Pancreas (tissue), 10 donors: ENCODE measurements at places on chromosomes 6 and 20. TPM values are rescaled to one million over a fixed set of nuclear protein-coding genes. Genes with fewer than 3 reads are reported as not detected.

GRCh38 chr6:2314641-2315040 is 69.2 kb upstream of the GMDS start:
- no peaks in the 10 kb centered on the region for H3K4me1 ChIP-seq
- no peak overlapping the region for H3K27ac ChIP-seq
- DNase-seq: no peak
- H3K36me3 ChIP-seq: no peaks in the 10 kb centered on the region
- no peaks in the 10 kb centered on the region for H3K27me3 ChIP-seq

GRCh38 chr20:62677678-62678077 is 31.0 kb upstream of the NTSR1 start:
- H3K4me3 ChIP-seq: no peak overlapping the region
- no peaks in the 10 kb centered on the region for H3K27me3 ChIP-seq
- DNase-seq: no peak
- no peaks in the 10 kb centered on the region for H3K36me3 ChIP-seq
- H3K4me1 ChIP-seq: no peaks in the 10 kb centered on the region

GRCh38 chr6:38483526-38483925 is 156.2 kb downstream of the BTBD9 start:
- no peak overlapping the region for H3K27ac ChIP-seq
- H3K4me3 ChIP-seq: no peak overlapping the region
- H3K4me1 ChIP-seq: no peaks in the 10 kb centered on the region
- no peaks in the 10 kb centered on the region for H3K27me3 ChIP-seq
- DNase-seq: no peak

The COX7A2 gene
- polyA plus RNA-seq: 214 TPM

DNA sequence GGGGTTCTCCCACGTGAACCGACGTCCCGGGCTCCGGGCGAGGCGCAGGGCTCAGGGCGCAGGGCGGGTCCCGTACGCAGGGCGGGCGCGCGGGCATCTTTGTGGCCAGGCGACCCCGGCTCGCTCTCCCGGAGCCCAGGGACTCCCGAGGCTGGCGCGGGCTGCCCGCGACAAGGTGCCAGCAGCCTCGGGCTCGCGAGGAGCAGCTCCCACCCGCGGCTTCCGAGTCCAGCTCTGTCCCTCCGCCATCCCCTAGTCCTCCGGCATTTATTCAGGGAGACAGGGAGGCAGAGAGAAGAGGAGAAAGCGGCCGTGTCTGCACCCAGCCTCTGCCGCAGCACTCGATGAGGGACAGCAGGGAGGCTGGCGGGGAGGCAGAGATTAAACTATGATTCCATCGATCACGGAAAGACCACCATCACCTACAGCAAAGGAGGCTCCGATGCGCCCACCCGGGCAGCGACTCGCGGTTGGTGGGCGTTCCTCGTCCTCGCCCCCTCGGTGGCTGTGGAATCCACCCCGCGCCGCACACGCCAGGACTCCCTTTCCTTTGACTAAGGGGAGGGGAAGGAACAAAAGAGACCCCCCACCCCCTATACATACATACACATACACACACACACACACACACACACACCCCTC is 1.1 kb downstream of the RGS17 start:
- peak overlapping the region; percentile 67 for H3K27ac ChIP-seq
- H3K4me3 ChIP-seq: peak overlapping the region; percentile 59
- no peaks in the 10 kb centered on the region for H3K27me3 ChIP-seq

The ASF1A gene
- 8.3 TPM for polyA plus RNA-seq

- DNase-seq: no peak
- H3K27ac ChIP-seq: no peak overlapping the region
- H3K4me1 ChIP-seq: no peaks in the 10 kb centered on the region
- no peaks in the 10 kb centered on the region for H3K36me3 ChIP-seq
- no peak overlapping the region for H3K4me3 ChIP-seq
These were observed 10.8 kb upstream of the ECT2L start for GRCh38 chr6:138785079-138785478.

The ID1 gene
- polyA plus RNA-seq: 50.9 TPM

The PRSS35 gene
- polyA plus RNA-seq: 0.31 TPM

The CYP21A2 gene
- 2.7 TPM for polyA plus RNA-seq

The PDE10A gene
- 5.7 TPM for polyA plus RNA-seq

The SLC22A2 gene
- not detected for polyA plus RNA-seq

- no peaks in the 10 kb centered on the region for H3K27me3 ChIP-seq
- DNase-seq: no peak
- H3K4me1 ChIP-seq: no peaks in the 10 kb centered on the region
- H3K36me3 ChIP-seq: no peaks in the 10 kb centered on the region
- H3K27ac ChIP-seq: no peak overlapping the region
- H3K4me3 ChIP-seq: no peak overlapping the region
These were observed 320.7 kb upstream of the JARID2 start for GRCh38 chr6:14925025-14925698.

DNA sequence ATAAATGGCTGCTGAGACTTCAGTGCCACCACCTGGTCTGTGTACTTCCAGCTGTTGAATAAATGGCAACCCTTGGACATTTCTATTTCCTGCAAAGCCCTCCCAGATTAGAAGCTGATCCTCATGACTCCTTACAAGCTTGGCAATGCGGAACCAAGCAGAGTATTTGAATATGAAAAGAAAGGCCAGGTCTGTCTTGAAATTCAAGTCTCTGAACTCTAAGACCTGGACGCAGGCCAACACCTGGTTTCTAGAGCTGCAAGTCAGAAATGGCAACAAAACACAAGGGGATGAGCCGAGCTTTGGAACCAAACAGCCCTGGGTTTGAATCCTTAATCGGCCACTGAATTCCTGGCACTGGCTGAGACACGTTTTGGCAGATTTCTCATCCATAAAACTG is 353.4 kb downstream of the PTPRT start:
- H3K27me3 ChIP-seq: no peaks in the 10 kb centered on the region
- H3K27ac ChIP-seq: no peak overlapping the region
- H3K36me3 ChIP-seq: no peaks in the 10 kb centered on the region
- H3K4me3 ChIP-seq: no peak overlapping the region

GRCh38 chr6:1123386-1124375 is 188.2 kb upstream of the FOXQ1 start:
- H3K27me3 ChIP-seq: no peaks in the 10 kb centered on the region
- H3K36me3 ChIP-seq: no peaks in the 10 kb centered on the region
- H3K4me1 ChIP-seq: no peaks in the 10 kb centered on the region
- H3K4me3 ChIP-seq: no peak overlapping the region
- DNase-seq: no peak

- H3K27ac ChIP-seq: no peak overlapping the region
- no peak overlapping the region for H3K4me3 ChIP-seq
- H3K36me3 ChIP-seq: no peaks in the 10 kb centered on the region
- no peaks in the 10 kb centered on the region for H3K27me3 ChIP-seq
- DNase-seq: no peak
- H3K4me1 ChIP-seq: no peaks in the 10 kb centered on the region
These were observed 1.9 kb downstream of the HEBP2 start for GRCh38 chr6:138405816-138406413.

The PKHD1 gene
- polyA plus RNA-seq: 6.4 TPM

- no peaks in the 10 kb centered on the region for H3K4me1 ChIP-seq
- DNase-seq: no peak
- no peak overlapping the region for H3K27ac ChIP-seq
- H3K4me3 ChIP-seq: no peak overlapping the region
- H3K36me3 ChIP-seq: no peaks in the 10 kb centered on the region
- H3K27me3 ChIP-seq: no peaks in the 10 kb centered on the region
These were observed 103.0 kb upstream of the KCNK16 start for GRCh38 chr6:39425346-39426072.

DNA sequence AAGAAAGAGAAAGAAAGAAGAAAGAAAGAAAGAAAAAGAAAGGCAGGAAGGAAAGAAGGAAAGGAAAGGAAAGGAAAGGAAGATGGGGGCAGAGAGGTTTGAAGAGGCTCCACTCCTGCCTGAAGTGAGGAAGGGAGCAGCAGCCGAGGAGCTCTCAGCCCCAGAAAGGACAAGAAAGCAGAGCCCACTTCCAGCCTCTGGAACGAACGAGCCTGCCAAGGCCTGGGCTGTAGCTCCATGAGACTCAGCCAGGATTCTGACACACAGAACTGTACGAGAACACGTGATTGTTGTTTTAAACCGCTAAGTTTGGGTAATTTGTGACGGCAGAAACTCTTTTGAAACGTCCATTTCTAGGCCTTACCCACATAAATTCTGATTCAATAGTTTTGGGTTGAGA is 69.5 kb downstream of the TTLL2 start:
- peaks cover 3% of the 10 kb centered on the region for H3K4me1 ChIP-seq
- no peak for DNase-seq
- H3K27me3 ChIP-seq: no peaks in the 10 kb centered on the region
- H3K27ac ChIP-seq: no peak overlapping the region

The UBE2C gene
- polyA plus RNA-seq: 0.61 TPM

- DNase-seq: peak; percentile 84
- H3K27me3 ChIP-seq: no peaks in the 10 kb centered on the region
- no peak overlapping the region for H3K4me3 ChIP-seq
These were observed 50.9 kb upstream of the DACT2 start for GRCh38 chr6:168370310-168370991.

The CRISP3 gene
- polyA plus RNA-seq: 2.4 TPM

DNA sequence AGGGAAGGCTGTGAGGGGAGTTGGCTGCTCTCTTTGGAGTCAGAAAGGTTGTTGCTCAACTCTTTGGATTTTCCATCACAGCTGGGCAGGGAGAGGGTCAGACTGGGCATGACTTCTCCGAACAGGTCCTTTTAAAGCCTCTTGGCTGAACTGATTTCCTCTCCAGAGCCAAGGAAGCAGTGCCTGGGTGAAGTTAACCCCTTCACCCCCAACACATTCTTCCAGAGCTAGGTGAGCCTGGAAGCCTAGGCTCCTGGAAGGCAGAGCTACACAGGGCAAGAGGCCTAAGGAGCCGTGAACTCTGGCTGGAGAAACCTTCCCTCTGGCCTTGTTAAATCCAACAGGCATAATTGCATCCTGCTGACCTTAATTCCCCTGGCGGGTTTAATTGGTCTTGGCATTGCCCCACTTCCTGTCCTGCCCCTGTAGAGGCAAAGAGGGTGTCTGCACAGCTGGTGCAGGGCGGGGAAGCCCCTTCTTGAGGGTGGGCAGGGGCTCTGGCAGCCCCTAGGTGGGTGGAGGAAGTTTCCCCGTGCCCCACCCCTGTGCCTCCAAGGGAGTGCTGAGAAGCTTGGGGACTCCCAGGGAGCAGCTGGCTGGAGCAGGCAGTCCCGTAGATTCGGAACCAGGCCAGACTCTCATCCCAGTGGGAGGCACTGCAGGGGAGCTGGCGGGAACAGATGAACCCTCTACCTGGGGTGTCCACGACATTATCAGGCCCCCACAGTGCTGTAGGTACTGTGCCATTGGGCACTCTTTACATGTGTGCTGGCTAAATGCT is 3.6 kb upstream of the MYLK2 start:
- no peak for DNase-seq
- no peaks in the 10 kb centered on the region for H3K27me3 ChIP-seq
- H3K4me3 ChIP-seq: no peak overlapping the region
- H3K4me1 ChIP-seq: peaks cover 12% of the 10 kb centered on the region

- peak overlapping the region; percentile 20 for H3K4me3 ChIP-seq
- no peak overlapping the region for H3K27ac ChIP-seq
- H3K4me1 ChIP-seq: no peaks in the 10 kb centered on the region
- DNase-seq: no peak
These were observed 20.9 kb upstream of the POM121L2 start for GRCh38 chr6:27332692-27333641.
